Stimulated activated CD4-positive, alpha-beta T cell treated with anti-CD3 and anti-CD28 coated beads, Interleukin-1b, Interleukin-23, amount 100 ng/mL, for 24 hours (primary cell): ENCODE measurements at places on chromosomes 11 and 22.

DNA sequence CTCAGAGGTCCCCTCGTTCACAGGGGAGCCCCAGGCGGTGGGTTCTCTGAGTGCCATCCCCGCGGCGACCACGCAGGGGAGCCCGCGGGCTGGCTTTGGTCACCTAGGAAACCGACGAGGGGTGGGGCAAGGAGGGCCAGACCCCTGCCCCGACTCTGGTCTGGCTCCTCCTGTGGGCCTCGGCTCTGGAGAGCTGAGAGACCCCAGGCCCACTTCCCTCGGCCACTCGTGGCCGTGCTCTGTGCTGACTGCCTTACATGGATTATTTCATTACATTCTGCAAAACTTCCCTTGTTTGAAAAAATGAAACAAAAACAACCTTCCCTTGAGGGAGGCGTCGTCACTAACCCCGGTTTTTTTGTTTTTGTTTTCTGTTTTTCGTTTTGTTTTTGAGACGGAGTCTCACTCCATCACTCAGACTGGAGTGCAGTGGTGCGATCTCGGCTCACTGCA lies 15.1 kb upstream of the CYTH4 start:
- DNase-seq, result peak; percentile 63

- no peak for DNase-seq
These were observed 3.5 kb downstream of the PRAME start for GRCh38 chr22:22555596-22555995.

DNA sequence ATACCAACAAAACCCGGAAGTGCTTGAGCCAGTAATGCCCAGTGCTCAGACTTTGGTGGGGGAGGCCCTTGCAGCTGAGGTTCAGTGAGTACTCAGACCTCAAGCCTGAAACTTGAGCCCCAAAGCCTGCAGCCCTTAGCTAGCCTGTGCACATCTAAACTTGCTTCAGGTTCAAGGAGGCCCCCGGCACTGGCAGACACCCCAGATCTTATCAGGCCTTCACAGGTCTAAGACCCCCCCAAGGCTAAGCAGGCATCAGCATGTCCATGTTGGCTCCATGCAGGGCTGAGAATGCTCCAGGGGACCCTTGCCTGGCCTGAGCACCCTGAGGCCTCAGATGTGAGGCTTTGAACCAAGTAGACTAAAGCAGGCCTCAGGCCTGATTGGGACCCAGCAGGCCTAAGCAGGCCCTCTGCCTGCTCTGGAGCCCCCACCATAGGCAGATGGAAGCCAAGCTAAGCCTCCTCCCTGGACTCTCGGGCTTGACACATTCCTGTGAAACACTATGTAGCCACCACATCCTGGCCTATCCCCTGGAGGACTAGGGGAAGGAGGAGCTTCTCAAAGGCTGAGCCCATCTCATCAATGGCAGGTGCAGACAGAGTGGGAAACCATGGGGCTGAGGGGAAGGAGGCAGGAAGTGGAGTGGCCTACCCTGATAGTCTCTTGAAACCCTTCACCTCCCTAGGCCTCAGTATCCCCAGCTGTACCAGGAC lies 1.2 kb upstream of the CASTOR1 start:
- DNase-seq, result no peak

- no peak for DNase-seq
These were observed 1430.7 kb downstream of the BRD1 start for GRCh38 chr22:48396785-48397530.

DNA sequence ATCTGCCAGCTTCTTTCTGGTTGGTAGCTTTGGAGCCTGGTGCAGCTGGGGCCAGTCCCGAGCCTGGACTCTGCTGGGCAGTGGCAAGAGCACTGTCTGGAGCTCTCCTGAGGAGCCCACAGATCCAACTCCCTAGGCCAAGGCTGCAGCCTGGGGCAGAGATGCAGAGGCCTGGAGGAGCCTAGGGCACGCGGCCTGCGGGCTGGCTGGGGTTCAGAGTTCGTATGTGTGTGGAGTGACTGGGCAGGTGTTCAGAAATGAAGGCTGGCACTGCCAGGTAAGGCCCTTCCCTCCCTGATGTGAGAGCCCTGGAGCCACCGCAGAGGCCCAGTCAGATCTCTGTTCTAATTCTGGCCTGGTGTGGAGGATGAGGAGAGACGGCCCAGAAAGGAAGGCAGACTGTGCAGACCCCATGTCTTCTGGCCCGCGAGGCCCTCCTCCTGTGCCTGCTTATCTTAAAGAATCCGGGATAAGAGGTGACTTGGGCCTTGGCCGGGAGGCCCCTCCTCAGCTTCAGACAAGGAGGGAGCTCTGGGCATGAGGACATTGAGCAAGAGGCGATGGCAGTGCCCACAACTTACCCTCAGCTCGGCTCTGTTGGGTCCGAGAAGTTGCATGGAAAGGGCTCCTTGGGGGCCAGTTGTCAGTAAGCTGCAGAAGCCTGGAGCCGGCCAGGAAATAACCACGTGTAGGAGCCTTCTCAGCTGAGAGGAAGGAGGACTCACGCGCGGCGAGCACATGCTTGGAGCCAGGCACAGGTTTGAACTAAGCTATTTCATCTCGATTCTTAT lies 62.2 kb upstream of the B3GAT1 start:
- DNase-seq, result no peak
